IMR-90 (cell line): ENCODE measurements at places on chromosomes 4 and X.

DNA sequence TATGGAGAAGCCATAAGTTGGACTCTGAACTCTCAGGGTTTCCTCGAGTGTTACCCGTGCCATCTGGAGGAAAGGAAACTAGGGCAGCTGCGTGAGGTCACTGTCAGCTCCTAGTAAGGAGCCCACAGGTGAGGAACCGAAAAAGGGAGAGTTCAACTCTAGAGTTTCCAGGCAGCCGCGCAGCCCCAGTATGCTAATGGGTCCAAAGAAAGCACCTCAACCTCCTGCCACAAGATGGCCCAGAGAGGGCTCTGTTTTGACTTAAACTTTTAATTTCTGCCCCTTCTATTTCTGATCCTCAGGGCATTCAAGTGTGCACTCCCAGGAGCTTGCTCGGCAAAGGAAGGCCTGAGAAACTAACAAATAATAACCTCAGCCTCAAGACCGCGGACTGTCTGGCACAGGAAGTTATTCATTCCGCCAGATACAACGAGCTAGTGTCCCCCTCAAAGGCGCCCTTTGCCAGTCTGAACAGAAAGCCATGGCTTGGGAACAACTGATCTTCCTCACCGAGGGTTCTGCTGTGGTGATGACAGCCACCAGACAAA lies 13.9 kb downstream of the SCARB2 start:
- DNase-seq = peak; percentile 31

DNA sequence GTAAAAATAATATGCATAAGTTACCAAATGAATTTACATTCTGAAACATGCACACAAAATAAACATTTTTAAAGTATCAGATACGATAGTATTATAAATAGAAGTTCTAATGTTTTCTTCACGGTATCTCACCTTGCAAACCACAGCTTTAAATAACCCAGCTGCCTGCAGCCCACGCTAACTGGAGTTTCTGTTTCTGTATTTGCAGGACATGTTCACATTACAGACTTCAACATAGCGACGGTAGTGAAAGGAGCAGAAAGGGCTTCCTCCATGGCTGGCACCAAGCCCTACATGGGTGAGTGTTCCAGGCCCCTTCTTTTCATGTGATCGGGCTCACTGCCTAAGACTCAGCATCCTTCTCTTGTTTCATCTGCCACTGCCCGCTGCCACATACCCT lies 291.7 kb downstream of the EVC2 start:
- no peak for DNase-seq

GRCh38 chr4:8242782-8243560 lies 26.6 kb upstream of the HTRA3 start:
- no peak for DNase-seq

GRCh38 chr4:26713563-26714151 lies 129.8 kb downstream of the TBC1D19 start:
- no peak for DNase-seq

DNA sequence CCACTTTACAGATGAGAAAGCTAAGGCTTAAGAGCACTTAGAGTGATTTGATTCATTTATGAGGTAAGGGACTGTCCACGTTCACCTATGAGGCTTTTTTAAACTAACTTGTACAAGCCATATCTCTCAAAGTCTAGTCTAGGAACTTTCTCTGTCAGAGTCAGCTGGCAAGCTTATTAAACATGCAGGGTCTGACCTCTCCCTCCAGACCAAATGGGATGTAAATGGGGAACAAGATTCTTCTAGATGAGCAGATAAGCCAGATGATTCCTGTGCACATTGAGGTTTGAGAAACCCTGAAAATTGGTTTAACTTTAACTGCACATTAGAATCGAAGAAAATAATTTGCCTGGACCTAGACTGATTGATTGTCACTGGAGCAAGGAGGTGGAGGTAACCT lies 160.0 kb upstream of the SPRY1 start:
- no peak for DNase-seq

- DNase-seq = no peak
Measured at GRCh38 chr4:121998024-121998423, 46.2 kb upstream of the TRPC3 start.
